ENCODE measurements at places on chromosomes 4 and X. TPM values are rescaled to one million over a fixed set of nuclear protein-coding genes. Genes with fewer than 3 reads are reported as not detected.

- no peak for DNase-seq
Measured at GRCh38 chr4:152095701-152096070, 334.9 kb upstream of the GATB start.

- no peak for DNase-seq
Measured at GRCh38 chr4:89295415-89295927, 12.1 kb downstream of the GPRIN3 start.

DNA sequence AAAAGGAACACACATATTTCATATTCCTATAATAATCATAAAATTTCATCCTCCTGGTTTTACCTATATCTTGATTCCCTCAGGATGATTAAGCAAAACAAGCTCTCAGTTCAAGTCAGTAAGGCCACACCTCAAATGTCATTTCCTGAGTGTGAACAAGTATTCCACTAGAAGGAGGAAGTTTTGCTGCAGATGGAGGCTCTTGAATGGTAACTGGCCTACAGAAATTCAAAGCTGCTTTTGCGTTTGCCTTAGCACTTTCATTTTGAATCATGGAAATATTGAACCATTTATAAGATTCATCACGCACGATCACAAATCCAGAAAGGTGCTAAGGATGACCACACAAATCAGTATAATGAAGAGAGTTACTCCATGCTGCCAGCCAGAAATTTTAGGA, 254.4 kb upstream of the CXXC4 start:
- DNase-seq: no peak

DNA sequence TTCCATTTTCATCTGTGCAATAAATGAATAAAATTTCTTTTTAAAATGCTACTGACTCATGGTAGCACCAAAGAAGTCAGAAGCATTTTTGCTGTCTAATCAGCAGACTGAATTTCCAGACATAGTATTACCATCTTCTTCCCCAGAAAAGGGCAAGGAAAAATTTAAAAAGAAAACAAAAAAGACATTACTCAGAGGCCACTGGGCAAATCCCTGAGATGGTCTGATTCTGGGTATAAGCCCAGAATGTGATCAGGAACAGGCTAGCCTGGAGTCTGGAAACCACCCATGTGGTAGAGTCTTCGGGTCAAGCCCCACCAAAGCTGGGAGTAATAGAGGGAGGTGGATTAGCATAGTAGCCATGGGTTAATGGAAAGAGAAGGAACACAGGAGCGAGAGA, 342.8 kb downstream of the FBXW7 start:
- DNase-seq: no peak

- DNase-seq: no peak
Measured at GRCh38 chr4:72311291-72311690, 257.7 kb downstream of the ADAMTS3 start.

GRCh38 chr4:159206427-159206871, 103.6 kb downstream of the RAPGEF2 start:
- no peak for DNase-seq

GRCh38 chr4:20520901-20521300, 179.4 kb upstream of the PACRGL start:
- no peak for DNase-seq

GRCh38 chr4:81166458-81167160, 48.4 kb downstream of the PRKG2 start:
- no peak for DNase-seq

GRCh38 chr4:125184116-125184515, 130.6 kb upstream of the FAT4 start:
- DNase-seq: no peak

DNA sequence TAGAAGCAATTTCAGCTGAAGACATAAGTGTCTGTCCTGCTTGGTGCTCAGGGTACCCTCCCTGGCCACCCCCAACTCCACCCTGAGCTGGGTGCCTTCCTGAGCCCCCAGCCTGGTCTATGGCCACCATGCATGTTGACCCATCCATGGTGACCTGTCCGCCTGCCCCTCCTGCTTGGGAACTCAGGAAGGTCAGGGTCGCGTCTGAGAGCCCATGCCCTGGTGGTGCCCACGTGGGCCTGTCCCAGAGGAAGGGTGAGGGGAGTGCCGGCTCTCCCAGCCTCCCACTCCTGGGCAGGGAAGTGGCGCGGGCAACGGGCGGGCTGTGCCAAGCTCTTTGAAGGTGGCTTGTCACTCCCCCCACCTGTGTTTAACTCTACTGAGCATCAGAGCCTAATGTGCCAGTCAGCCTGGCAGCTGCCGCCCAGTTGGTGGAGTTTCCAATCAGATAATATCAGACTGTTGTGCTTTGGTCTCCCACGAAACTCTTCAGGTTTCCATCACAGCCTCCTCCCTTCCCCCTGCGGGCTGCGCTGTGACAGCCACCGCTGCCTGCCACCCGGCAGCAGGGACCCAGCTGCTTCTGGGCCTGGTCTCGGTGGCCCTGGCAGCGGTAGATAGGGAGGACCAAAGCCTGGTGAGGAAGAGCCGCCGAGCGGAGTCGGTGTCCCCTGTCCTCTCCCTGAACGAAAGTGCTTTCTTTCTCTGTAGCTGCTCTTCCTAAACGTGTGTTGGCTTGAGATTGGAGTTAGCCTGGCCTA, 4.8 kb downstream of the SH3BP2 start:
- DNase-seq: peak; percentile 31

DNA sequence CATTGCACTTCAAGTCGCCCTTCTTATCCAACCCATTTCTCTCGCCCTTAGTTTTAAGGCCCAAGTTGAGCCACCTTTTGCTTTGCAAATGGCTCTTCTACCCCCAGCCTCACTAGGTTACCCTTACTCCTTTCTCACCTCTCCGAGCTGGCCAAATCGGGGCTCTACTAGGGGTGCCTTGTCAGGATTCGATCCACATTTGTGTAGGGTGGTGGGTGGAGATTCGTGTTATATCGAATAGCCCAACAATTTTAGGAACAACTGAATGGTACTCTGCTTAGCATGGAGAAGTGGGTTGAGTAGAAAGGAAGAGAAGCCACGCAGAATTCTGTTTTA, 3.5 kb downstream of the SLIT2 start:
- no peak for DNase-seq

GRCh38 chrX:86369847-86370630, 221.8 kb downstream of the DACH2 start:
- no peak for DNase-seq

- no peak for DNase-seq
Measured at GRCh38 chr4:180953572-180953971, 1289.6 kb upstream of the TENM3 start.

DNA sequence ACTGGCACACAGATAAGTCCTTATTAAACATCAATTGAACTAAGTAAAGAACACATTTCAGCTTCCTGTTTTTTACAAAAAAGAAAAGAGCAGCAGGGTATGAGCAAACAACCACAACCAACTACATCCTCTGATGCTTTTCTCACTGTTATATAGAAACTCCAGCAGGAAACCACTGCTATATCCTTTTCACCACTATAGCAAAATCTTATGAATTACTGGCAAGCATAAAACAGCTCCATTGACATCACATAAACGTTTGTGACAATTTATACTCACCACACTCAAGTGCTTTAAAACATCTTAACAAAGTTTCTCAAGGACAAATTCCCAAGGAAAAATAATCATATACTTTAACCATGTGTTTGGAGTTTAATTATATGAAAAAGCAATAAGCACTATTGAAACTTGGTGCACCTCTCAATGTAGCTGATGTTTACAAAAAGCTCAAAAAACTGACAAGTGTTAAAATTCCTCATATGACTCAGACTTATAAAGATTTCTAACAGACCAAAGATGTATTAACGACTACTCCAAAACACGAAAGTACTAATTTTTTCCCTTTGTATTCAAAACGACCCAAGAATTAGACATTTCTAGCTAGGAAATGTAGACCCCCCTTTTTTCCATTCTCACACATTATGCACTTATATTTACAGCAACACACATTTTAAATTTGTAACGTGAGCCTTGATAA, 12.9 kb downstream of the GPRIN3 start:
- DNase-seq: no peak

GRCh38 chr4:77185686-77186085, 28.7 kb downstream of the CCNG2 start:
- DNase-seq: no peak

DNA sequence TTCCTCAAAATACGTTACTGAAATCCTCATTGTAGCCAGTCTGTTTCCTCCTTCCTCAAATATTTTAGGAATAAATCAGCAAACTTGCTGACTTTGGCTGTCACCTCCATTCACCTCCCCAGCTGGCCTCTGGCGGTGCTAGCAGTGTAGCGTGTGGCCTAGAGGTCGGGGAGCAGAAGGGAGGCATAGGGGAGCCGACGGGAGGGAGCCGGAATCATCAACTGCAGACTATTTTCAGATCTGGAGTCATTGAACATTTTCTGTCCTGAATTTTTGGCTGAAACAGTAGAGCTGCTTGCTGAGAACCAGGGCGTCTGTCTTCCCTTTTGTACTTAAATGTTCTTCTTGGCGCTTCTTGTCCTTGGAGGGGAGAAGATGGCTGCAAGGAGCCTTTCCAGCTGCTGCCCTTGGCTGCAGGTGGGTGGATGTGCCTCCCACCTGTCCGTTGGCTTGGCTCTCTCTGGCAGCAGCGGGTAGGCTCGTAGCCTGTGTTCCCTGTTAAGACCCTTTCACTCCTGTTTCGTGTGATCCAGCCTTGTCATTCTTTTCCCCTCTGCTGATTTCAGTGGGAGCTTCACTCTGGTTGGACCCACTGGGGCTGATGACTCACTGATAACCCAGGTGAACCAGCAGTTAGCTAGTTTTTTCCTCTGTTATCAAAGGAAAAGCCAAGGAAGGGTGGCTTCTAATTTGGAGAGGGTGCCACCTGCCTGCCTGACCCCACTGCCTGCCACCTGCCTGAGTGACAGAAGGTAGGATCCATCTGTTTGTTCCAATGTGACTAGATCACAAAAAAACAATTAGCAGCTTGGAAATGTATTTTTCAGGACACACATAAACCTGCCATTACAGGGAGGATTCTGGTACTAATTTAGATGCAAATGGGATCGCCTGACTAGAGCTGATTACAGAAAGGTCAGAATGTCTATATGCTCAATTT, 135.9 kb downstream of the GATB start:
- DNase-seq: no peak

GRCh38 chr4:41927796-41928499, 7.3 kb upstream of the TMEM33 start:
- DNase-seq: no peak

GRCh38 chr4:139761461-139761860, 95.8 kb downstream of the MGST2 start:
- DNase-seq: no peak

DNA sequence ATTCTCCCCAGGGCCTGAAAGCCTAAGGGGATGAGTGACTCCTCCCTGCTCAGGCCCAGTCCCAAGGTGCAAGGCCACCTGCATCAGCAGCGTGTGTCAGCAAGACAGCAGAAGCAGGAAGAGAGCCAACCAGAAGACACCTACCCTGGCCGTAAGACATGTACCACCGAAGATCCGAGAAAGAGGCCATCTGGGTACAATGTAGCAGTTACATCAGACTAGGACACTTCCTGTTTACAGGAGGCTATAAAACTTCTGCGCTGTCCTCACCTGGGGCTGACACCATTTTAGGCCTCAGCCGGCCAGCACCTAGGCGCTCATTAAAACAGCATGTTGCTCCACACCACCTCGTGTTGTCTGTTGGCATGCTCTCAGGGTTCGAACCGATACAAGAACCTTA, 19.1 kb upstream of the HERC6 start:
- DNase-seq: no peak

Gene IL9R
- total RNA-seq: not detected

Gene NEIL3
- 0.87 TPM for total RNA-seq

Gene USP26
- total RNA-seq: not detected

Gene PDK3
- total RNA-seq: 10.7 TPM

Gene MAGEA9B
- total RNA-seq: not detected

Gene ABCB7
- 16.4 TPM for total RNA-seq

Gene MUC7
- total RNA-seq: not detected

Gene MAGEA3
- total RNA-seq: not detected

Measured in right lobe of liver (tissue), 6 donors.